Activated T-helper 17 cell treated with anti-CD3 and anti-CD28 coated beads, Interleukin-2, amount 50 U/mL, for 72 hours (primary cell): ENCODE measurements at places on chromosomes 13 and 19.
A peak's percentile ranks its signal among the peaks of the same experiment; 100 is the strongest.

DNA sequence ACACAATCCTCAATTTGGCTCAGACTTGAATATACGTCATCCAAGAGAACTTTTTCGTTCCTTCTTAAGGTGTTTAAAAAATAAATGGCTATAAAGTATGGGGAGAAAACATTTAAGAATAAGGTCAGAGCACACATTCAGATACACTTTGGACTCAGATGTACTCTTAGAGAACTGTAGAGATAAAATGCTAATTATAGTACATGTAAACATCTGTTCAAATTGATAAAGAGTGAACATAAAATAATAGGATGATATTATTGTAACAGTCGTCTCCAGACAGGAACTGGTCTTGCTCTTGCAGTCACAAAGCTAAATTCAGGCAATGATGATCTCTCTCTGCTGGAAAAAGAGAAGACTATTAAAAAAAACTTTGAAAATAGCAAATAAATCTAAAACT, 91.4 kb downstream of the RBM26 start:
- no peak for ATAC-seq

DNA sequence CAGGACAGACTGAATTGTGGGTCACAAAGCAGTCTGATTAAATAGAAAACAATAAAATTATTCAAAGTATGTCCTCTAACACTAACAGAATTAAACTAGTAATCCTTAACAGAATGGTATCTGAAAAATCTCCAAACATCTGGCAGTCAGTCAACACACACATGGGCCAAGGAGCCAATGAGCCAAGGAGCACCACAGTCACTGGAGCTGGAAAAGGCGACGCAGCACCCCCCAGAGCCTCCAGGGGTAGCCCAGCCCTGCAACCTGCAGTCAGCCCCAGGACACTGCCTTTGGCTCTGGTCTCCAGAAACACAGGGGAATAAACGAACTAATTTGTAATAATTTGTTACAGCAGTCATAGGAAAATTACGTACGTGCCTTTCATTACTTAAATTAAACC, 12.3 kb downstream of the TUBGCP3 start:
- ATAC-seq, result no peak

- no peak for ATAC-seq
Observed at GRCh38 chr19:44438441-44438840, 9.8 kb downstream of the ZNF229 start.

DNA sequence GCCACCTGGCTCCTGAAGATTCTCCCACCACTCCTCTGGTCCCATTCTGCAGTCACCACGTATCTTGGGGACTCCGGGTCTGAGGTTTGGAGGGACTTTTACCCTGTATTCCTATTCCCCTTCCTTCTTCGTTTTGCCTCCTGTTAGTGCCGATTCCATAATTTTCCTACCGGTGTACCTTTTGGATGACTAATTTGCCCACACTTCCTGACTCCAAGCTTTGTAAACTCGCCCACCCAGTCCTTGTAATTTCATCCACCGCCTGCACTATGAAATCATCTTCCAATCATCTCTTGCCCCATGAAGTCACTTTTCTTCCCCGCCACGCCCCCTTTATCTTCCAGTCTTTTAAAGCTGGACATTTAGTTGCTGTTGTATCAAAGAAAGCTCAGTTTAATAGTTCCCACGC, 572 bp downstream of the UCHL3 start:
- peak; percentile 18 for ATAC-seq

GRCh38 chr13:102687520-102687919, 7.3 kb downstream of the METTL21C start:
- ATAC-seq, result no peak

- no peak for ATAC-seq
Observed at GRCh38 chr13:41137951-41138350, 5.3 kb upstream of the KBTBD6 start.

DNA sequence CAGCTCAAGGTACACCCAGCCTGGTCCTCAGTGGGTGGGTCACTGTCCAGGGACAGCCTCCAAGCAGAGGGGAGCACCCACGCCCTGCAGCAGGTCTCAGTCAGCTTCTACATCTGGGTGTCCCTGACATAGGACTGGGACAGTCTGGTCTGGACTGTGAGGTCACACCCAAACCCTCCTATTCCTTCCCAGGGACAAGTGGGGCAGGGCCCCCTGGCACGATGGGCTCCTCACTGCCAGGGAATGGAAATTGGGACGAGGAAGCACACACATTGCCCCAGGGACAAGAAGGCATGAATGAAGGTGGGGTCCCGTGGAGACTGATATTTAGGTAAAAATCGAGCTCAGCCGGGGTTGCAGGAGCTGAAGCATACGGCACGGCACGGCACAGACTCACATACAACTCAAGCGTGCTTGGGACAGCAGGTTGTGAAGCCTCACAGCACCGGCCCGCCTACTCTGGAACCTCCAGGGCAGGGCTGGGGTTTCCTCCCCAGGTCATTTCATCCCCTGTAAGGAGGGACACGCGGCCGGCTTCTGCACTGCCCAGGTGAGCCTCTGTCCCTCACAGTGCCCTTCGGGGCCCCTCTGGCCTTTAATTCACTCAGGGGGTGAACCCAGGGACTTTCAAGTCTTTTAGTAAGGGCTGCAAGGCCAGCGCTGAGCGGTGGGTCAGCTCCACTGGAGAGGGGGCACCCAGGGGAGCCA, 3.5 kb downstream of the PNMA8B start:
- ATAC-seq, result no peak

- ATAC-seq, result no peak
Observed at GRCh38 chr13:106789911-106790310, 222.0 kb upstream of the ARGLU1 start.

GRCh38 chr13:110824702-110825300, 90.1 kb downstream of the ANKRD10 start:
- no peak for ATAC-seq

- ATAC-seq, result no peak
Observed at GRCh38 chr13:103878891-103879605, 812.8 kb upstream of the SLC10A2 start.

- ATAC-seq, result no peak
Observed at GRCh38 chr13:21481359-21481758, 22.3 kb upstream of the ZDHHC20 start.

DNA sequence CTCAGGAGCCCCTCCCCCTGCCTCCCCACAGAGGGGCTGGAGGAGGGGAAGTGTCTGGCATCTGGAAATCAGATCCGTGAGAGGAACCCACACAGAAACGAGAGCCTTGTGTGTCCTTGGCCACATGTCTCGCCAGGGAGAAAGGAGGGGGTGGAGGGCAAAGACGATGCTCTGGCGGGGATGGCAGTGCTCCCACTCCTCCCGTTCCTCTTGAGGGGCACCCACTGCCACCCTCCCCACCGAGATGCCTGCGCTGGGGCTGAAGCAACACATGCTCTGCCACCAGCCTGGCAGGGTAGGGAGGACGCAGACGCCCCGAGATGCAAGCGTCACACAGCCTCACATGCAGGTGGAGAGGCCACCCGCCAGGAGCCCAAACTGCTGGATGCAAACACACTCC, 2.8 kb downstream of the ADGRL1 start:
- no peak for ATAC-seq

DNA sequence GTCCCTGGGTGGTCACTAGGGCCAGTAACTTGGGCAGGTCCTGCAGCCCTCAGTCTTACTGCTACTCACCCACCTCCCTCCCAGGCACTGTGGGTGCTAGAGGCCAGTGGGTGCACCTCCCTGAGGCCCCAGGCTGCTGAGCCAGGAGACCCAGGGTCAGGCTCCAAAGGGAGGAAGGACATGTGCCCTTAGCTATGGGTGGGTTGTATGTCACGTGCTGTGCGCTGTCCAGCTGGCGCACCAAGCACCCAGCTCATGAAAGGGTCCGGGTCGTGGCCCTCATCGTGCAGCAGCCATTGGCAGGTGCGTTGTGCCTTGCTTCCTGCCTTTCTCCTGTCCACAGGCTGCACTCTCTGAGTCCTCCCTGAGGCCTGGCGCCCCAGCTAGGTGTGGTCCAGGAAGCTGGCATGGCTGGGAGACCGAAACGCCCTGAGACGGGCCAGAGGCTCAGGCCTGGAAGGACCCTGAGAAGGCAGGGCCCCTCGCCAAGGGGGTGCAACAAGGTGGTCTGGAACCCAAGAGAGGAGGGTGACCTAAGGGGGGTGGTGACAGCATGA, 47.0 kb upstream of the KCTD15 start:
- ATAC-seq, result no peak

DNA sequence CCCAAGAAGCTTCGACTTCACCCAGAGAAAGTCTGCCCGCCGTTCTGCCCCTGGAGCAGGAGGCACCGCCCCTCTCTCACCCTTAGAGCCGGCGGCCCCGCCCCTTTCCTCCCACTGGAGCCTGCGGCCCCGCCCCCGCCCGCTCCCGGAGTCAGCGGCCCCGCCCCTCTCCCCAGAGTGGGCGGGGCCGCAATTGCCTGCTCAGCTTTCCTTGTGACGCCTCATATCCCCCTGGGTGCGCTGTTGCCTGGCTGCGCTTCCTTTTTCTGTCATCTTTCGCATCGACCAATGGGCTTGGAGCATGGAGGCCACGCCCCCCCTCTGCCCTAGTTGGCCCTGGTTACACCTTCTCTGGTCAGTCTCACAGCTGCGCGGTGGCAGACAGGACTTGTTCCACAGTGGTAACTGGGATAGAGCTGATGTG, 38.2 kb upstream of the ZNF492 start:
- ATAC-seq, result no peak
